ENCODE measurements at places on chromosomes 16 and 17.
A peak's percentile ranks its signal among the peaks of the same experiment; 100 is the strongest.

GRCh38 chr16:4313563-4314531, 2.0 kb upstream of the GLIS2 start:
- DNase-seq, result no peak

- no peak for DNase-seq
Measured at GRCh38 chr17:3972281-3972731, 8.1 kb upstream of the ATP2A3 start.

- no peak for DNase-seq
Measured at GRCh38 chr17:34728771-34729310, 149.5 kb downstream of the TMEM132E start.

GRCh38 chr16:10309271-10309932, 76.5 kb upstream of the ATF7IP2 start:
- no peak for DNase-seq

- no peak for DNase-seq
Measured at GRCh38 chr17:79073016-79073705, 1.5 kb upstream of the ENGASE start.

DNA sequence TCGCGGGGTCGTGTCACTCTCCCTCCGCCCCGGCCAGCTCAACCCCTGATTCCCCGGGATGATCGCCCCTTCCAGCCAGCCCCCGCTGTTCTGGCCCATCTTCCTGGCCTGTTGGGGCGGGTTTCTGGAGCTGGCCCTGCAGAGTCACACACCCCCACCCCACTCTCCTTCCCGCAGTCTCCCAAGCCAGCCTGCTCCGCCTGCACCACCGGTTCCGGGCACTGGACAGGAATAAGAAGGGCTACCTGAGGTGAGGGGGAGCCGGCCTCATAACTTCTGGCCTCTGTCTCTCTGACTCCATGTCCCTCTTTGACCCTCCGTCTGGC, 621 bp downstream of the CHP2 start:
- no peak for DNase-seq

GRCh38 chr16:3713587-3714242, 3.6 kb downstream of the TRAP1 start:
- DNase-seq, result no peak

DNA sequence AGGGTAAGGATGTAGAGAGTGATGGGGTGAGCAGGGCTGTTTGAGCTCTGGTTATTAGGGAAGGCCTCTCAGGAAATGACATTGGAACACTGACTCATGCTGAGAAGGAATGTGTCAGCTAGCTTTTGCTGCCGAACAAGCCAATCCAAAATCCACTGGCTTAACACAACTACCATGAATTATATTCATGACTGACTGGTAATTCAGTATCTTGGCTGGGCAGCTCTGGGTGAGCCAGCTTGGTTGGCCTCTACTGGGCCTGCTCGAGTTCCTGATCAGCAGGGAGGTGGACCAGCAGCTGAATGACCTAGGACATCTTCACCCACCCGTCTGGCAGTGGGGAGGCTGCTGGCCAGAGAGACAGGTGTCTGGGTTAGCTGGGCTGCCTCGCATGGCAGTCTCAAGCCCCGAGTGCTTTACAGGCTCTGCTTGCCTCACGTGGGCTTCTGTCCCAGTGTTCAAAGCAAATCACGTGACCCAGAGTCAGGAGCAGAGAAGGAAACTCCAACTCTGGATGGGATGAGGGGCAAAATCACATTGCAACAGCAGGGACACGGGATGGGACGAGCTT, 209.4 kb downstream of the KATNIP start:
- no peak for DNase-seq

- no peak for DNase-seq
Measured at GRCh38 chr16:65600629-65601028, 478.8 kb upstream of the CDH11 start.

- DNase-seq, result peak; percentile 25
Measured at GRCh38 chr17:48597778-48598631, 4.4 kb upstream of the HOXB5 start.

DNA sequence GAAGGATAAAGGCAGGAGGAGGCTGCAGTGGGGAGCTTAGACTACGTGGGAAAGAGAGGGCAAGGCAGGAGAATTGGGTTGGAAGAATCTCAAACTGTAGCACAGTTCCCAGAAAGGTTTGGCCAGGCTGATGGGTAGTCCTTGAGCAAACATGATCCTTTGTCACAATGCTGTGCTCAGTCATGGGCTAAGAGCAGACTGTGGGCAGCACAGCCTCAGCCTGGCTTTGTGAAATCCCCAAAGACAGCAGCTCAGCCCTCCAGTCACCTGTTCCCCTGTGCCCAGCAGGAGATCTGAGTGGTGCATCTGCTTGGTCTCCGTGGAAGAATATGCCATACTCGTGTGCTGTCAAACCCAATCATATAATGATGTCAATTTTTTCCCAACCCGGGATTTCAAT, 10.6 kb upstream of the ENGASE start:
- DNase-seq, result no peak

DNA sequence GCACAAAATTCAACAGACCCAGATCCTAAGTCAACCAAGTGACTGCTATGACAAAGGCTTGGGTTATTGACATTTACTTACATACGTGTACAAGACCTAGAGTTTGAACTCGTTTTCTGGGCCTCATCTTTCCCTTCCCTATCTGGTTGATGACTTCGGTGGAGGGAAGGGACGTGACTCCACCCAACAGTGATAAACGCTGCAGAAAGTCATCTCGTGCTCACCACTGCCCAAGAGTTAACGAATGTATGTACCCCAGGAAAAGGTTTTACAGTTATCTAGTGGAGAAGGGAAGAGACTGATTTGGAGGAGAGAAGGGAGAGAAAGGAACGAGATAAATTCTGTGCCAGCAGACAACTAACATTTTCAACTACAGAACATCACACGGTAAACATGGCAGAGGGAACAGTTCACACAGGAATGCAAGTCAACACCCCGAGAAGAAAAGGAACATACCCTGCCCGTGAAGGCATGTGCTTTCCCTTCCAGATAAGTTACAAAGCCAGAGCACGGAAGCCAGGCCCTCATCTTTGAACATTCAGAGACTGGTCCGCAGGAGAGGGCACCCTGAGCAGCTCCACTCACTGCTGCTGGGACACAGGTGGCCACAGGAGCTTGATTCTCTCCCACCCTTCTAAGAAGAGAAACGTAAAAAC, 13.9 kb upstream of the CYTH1 start:
- DNase-seq, result no peak

DNA sequence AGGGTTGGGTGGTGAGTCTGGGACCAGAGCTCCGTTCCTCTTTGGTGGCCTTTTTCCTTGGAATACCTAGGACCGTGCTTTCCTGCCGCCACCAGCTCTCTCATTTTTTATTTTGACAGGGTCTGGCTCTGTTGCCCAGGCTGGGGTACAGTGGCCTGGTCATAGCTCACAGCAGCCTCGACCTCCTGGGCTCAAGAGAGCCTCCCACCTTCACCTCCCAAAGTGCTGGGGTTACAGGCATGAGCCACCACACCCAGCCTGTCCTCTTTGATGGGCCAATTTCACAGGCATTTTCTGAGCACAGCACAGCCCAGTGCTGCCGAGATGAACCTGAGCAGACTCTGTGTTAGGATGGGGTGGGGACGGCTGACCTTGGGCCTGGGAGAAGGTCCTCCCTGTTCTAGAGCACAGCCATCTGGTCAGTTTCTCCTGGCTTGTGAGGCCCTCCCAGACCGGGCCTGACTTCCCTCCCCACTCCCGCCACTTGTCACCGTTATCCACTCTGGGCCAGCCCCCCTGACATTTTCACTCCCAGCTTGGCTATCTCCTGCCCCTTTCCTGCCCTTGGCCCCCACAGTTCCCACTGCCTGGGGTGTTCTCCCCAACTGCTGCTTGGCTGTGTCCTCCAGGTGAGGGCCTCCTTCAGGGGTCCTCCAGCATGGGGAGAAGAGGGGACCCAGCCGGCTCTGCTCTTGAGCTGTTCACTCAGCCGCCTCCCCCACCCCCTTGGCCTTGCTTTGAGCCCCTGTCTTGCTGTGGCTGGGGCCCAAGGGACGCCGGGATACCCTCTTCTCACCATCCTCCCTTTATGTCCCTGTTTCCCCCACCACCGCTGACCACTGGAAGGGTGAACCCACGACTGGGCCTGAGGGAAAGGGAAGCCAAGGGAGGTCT, 5.0 kb downstream of the ADCY7 start:
- no peak for DNase-seq

GRCh38 chr17:77681861-77682260, 276.6 kb upstream of the TNRC6C start:
- DNase-seq, result peak; percentile 69

GRCh38 chr17:32958418-32958817, 30.5 kb downstream of the TMEM98 start:
- DNase-seq, result peak; percentile 44

DNA sequence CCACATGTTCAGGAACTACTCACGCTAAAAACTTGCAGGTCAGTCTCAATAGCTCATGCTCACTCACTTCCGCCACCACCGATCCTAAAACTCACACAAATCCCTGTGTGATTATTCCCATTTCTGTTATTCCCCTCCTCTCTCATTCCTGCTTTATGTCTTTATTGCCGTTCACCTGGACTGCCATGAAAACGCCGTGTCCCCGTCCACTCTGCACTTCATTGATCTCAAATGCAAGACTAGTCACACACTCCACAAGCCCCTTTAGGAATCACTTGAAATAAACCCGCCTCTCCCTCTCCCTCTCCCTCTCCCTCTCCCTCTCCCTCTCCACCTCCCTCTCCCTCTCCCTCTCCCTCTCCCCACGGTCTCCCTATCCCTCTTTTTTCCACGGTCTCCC, 78.0 kb downstream of the AXIN2 start:
- DNase-seq, result no peak

DNA sequence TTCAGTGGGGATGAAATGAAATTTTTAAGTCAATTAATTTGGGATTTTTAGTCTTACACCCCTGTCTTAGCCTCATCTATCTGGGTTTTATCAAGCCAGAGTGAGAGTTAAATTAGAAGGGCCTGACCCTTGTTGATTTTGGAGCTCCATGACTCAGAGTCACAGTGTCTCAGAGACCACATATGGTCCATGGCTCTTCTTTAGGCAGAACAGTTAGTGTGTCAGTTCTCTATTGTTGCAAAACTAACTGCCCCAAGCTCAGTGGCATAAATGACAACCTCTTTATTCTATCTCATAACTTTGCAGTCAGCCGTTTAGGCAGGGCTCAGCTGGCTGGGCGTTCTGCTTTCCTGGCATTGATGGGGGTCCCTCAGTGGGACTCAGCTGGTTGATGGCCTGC, 44.7 kb downstream of the IRF8 start:
- DNase-seq, result no peak

DNA sequence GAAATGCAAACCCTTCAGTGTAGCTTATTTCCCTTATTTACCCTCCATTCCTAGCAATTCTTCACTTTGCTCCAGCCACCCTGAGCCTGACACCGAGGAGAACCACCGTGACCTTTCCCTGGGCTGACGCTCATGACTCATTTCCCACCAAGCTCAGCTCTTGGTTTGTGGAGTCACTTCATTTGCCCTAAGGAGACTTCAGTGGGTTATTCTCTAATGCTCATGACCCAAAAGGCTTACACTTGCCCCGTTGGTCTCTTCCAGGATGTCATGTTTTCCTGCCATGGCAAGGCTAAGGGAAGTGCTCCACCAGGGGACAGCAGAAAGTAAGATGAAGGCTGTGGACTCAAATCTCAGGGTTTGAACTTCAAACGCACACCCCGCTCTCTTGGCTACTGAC, 161.0 kb downstream of the CBLN1 start:
- no peak for DNase-seq

GRCh38 chr17:3913531-3914311, 2.5 kb downstream of the P2RX1 start:
- peak; percentile 47 for DNase-seq

DNA sequence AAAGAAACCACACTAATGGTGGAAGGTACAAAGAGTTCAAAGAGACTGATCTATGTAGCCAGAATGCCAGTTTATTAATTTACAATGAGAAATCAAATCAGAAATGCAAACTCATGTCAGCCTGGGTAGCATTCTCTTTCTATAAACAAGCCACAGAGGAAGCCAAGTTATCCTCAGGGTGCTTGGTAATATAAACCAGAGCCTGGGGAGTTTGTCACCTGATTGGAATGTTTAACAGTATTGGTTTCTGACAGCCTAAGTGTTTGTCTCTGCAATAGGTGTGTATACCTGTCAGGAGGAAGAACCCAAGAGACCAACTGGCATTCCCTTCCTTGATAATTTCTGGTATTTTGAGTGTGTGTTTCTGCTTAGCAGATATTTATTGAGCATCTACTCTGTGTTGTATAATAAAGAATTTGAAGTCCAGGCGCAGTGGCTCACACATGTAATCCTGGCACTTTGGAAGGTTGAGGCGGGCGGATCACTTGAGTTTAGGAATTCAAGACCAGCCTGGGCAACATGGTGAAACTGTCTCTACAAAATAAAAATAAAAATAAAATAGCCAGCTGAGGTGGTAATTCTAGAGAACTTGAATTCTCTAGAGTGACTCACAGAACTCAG, 3.1 kb upstream of the C17orf58 start:
- no peak for DNase-seq

GRCh38 chr16:89701425-89702406, at the start of gene SPATA2L:
Gene SPATA2L, minus strand, starts transcription at chr16:89701705. Its CDS starts 473 bp downstream, at chr16:89701232.
- peak; percentile 75 for DNase-seq

DNA sequence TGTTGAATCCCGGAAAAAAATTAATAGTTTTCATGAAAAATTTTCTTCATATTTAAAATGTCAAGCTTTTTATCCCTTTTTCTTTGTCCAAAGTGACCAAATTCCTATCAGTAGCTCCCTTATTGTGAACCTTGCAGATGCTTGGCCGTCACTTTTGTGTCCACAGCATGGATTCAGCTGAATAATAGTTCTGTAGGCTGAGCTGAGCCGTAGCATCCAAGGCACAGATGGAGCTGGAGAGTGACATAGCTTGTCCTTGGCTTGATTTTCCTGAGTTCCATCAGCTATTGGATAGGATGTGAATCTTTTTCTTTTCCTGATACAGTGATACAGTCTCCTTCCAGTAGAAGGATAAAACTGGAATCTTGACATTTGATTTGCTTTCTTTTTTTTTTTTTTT, 3.6 kb downstream of the NUP85 start:
- no peak for DNase-seq

DNA sequence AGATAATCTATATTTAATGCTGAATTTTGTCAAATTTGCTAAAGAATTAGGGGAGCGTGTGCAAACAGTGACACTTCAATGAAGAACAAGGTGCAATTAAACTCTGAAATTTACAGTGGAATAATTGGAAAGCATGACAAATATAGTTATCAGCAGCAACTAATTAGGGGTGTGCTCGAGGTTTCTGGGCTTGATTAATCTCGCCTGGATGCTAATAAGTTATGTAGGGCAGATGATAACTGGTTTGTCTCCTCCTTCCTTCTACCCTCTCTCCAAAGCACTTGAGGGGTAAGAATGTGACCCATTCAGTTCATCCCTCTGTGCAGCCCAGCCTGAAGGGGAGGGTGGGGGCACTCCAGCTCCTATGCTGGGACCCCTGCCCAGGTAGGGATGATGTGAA, 21.9 kb downstream of the MRM1 start:
- no peak for DNase-seq

DNA sequence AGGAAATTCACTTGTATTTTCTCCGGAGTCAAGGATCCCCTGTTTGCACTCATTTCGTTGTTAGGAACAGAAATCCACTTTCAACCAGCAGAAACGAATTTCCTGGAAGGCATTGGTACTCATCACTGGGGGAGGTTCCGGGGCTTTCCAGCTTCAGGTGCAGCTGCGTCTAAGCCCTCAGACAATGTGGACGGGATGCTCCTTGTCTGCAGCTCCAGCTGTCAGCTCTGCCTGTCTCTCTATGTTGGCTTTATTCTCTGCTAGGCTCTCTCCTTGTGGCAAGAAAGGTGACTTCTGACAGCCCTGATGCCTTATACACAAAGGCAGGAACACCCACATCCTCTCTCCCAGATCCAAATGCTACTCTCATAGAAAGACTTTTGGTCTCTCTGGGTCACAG, 183.9 kb upstream of the HSBP1 start:
- no peak for DNase-seq

All from DMS79 treated with DMSO at 0.1 percent for 48 hours (cell line).